ENCODE measurements at places on chromosomes 1 and 21.
A peak's percentile ranks its signal among the peaks of the same experiment; 100 is the strongest.

GRCh38 chr1:10888291-10888690 lies 91.8 kb upstream of the CASZ1 start:
- DNase-seq = no peak

DNA sequence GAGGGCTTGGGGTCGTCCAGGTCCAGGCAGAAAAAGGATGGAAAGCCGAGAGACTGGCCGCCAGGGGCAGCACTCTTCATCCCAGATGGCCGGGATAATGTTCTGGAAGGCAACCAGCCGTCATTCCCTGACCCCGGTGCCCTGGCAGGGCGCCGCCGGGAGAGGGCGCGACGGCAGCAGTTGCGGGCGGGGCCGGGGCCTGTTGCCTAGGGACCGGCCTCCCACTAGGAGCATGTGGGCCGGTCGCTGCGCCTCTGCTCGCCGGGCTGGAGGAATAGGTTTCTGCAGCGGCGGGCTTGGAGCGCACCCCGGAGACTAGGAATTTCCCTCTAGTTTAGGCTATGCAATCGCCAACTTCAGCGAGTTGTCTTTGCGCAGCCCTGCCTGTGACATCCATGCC lies 11.0 kb downstream of the DMRTB1 start:
- DNase-seq = no peak

GRCh38 chr1:38341694-38342093 lies 295.1 kb upstream of the POU3F1 start:
- DNase-seq = no peak

- no peak for DNase-seq
Measured at GRCh38 chr1:171515299-171515698, 30.0 kb downstream of the PRRC2C start.

GRCh38 chr1:186843931-186844330 lies 15.2 kb downstream of the PLA2G4A start:
- no peak for DNase-seq

DNA sequence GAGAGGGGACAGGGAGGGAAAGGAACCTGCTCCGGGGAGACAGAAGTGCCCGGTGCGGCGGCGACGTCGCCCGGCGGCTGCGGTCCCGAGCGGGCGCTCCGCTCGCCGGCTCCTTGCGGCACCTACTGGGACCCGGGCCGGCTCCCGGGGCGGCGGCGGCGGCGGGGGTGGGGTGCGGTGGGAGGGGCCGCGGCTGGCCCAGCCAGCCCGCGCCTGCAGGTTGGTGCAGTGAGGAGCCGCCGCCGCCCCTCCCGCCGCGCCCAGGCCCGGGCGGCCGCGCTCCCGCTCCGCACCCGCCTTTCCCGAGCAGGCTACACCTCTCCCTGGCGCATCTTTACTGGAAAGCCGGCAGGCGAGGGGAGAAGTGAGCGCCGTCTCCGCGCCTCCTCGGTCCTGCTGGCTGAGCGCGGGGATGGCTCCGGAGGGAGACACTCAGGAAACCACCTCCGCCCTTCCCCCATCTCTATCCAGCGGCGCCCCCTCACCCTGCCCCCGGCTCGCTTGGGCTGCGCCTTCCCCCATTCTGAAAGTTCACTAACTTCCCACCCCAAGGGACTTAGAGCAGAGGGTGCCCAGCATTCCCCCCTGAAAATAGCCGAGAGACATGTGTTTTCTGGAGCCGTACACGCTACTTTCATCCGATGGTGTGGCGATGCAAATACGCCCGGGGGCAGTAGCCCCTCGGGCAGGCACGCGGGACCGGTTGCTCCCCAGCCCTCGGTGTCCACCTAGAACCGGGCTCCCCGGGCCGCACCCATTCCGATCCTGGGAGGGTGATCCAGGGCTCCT lies at the start of gene PLD5:
TSS of gene PLD5 (minus strand) at position 127 of the 789 bp plus-strand sequence.
- no peak for DNase-seq

- DNase-seq = no peak
Measured at GRCh38 chr1:214215583-214215982, 65.4 kb upstream of the SMYD2 start.

DNA sequence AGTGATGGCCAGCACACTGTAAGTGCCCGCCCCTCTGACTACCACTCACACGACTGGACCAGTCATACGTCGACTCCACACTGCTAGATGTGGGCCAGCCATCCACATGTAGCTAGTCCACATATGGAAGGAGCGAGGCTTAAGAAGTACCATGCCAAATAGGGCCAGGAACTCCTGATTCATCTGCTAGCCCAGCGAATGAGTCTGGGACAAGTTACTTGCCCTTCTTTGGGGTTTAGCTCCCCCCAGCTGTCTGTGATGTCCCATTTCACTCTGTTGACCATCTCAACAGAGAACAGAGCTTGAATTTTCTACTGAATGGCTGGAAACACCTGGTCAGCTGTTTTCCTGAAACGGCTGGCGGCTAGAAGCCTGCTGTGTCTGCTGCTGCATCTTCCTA lies 5.8 kb downstream of the CSRP1 start:
- no peak for DNase-seq

- DNase-seq = peak; percentile 14
Measured at GRCh38 chr21:29080454-29080941, 7.0 kb upstream of the CCT8 start.

DNA sequence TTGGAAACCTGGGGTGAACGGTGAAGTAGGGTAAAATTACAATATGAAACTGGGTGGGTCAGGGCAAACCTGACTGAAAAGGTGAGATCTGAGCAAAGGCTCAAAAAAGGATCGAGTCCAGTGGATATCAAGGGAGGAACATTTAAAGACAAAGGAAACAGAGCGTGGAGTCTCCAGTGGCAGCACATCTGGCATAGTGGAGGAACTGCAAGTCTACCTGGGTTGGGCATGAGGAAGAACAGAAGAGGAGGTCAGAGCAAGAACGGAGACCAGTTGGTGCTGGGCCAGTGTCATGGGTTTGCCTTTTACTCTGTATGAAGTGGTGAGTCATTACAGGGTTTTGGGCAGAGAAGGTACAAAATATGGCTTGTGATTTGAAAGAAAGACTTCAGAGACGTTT lies 163.7 kb downstream of the NTPCR start:
- DNase-seq = no peak

- DNase-seq = no peak
Measured at GRCh38 chr1:34427170-34427569, 250.5 kb downstream of the C1orf94 start.

DNA sequence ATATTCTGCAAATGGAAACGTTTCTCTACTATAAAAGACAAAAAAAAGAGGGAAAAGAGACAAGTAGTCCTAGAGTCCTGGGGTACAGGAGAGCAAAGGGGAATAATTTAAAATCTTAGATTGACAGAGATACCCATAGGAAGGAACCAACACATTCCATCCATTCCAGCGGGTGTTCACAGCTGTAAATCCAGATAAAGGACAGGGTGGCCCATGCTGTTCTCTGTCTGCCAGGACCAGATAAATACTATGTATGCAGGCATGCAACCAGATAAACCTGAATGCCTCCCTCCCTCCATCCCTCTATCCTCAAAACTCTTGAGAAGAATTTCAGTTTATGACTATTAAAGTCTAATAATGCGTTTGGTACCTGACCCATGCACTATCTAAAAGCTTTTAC lies 131.8 kb downstream of the PTPN14 start:
- DNase-seq = no peak

DNA sequence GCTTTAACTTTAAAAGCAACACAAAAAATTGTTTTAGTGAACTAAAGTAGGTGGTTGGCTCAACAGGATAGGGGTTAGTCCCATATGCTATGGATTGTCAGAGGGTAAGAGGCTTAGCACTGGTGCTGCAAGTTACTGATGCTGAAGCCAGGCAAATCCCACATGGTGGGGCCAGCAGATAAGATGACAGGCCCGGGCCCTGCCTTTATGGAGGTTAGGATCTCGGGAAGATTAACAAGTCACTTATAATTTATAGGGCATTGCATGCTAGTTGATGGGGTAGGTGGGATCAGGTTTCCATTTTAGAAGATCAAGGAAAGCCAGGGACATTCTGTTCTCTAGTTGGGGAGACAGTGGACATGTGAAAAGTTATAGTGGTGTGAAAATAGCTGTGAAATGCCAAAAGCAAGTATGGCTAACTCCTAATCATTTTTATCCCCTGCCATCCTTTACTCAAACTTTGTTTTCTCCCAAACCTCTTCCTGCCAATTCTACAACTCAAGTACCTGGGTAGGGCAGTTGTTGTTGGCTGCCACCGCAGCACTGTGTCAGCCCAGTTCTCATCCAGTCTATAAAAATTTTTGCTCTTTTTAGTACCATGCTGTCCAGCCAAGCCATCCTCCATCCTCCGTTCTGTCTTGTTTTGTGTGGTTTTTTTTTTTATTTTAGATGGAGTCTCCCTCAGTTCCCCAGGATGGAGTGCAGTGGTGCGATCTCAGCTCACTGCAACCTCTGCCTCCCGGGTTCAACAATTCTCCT lies 10.3 kb downstream of the CHAF1B start:
- DNase-seq = no peak

- DNase-seq = no peak
Measured at GRCh38 chr1:52634111-52634510, 1.1 kb downstream of the SHISAL2A start.

DNA sequence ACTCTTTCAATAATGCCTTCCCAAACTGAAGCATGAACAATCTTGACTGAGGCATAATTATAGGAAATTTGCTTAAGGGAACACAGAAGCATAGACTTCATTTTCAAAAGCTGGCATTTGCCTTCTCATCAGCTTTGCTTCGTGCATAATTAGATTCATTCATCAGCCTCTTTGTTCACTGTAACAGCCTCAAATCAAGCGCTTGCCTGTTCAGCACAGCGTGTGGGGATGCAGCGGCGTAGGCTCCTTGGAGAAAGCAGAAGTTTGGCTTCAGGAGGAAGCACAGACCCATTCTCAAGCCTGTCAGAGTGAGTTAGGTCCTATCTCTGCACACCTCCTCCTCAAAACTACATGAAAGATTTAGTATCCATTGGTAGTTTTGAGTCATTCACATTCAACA lies 246.4 kb upstream of the MAP1LC3C start:
- no peak for DNase-seq

DNA sequence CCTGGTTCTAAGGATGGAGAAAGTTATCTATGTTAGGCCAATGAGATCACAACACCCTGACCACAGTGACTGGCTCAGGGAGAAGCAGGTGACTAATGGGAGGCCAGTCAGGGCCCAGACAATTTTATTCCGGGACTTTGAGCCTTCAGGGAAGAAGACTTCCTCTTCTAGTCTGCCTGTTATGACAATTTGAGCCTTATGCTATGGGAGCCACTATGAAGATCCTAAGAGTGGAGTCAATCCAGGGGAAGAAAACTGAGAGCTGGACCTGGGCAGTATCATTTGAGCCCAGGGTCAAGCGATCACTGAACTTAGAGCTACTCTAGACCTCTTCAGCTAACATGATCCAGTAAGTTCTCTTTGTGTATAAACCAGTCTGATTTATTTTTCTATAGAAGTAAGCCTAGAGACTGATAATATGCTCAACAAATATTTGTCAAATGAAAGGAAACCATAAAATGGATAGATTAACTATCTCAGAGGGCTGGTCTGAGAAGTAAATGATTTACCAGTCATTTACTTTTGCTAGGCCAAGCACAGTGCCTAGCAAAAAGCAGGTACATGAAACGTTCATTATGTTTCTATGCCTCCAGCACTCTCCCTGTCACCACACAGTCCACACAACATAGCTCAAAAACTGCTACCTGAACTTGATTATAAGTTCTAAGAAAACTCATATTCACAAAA lies 4.2 kb upstream of the C1orf141 start:
- no peak for DNase-seq

DNA sequence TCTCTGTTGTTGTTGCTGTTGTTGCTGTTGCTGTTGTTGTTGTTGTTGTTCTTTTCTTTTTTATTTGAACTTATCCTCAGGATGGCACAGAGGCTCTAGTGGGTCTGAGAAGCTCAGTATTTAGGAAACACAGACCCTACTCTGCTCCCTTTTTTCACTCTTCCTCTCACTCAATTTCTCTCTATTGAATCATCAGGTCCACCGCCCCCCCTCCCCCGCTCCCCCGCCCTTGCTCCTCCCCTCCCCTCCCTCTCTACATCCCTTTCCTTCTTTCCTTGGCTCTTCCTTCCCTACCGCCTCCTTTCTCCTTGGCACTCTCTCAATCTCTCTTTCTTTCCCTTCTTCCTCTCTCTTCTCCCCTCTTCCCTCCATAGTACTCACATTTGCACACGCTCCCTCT lies 218.5 kb upstream of the ZC3H12A start:
- no peak for DNase-seq

GRCh38 chr1:200279810-200280411 lies 129.9 kb downstream of the ZNF281 start:
- peak; percentile 15 for DNase-seq

DNA sequence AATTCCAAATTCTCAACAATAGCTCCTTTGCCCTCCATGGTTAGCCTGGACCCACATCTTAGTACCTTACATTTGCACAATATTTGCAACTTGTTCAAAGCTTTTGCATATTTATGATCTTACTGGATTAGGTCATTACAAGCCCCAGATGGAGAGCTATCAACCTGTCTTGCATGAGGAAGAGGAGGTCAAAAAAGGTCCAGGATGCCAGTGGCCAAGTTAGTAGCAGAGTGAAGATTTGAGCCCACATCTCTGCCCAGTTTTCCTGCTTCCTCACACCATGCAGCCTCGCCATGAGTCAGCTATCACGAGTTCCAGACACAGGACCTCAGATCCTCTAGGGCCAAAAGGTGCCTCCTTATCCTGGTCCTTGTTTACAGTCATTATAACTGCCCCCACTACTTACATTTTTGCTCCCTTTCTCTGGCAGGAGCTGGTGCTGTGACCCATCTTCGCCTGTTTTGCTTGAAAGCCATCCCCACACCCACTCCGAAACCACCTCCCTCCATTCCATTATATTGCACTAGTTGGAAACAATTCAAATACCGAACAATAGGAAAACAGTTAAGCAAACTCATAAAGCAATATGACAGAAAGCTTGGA lies 5.0 kb upstream of the AHCYL1 start:
- DNase-seq = no peak

DNA sequence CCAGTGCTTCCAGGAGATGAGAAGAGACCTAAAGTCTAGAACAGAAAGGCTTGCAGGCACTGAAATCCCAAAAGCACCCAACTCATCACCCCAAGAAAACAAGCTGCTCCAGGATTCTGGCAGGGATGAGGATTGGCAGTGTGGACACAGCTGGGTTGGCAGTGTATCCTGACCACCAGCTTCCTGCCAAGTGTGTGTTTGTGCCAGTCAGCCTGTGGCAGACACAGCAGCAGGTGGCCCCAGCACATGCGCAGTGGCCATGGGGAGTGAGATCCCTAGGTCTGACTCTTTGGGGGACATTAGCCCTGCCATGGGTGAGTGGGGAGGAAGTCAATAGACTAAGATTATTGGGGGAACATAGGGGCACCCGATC lies 8.7 kb upstream of the SNAPIN start:
- DNase-seq = no peak

GRCh38 chr1:234503193-234504050 lies 24.4 kb upstream of the TARBP1 start:
- no peak for DNase-seq

GRCh38 chr1:93699049-93699384 lies 17.4 kb upstream of the BCAR3 start:
- DNase-seq = no peak

GRCh38 chr1:235954306-235955283 lies 87.9 kb upstream of the LYST start:
- peak; percentile 42 for DNase-seq

DNA sequence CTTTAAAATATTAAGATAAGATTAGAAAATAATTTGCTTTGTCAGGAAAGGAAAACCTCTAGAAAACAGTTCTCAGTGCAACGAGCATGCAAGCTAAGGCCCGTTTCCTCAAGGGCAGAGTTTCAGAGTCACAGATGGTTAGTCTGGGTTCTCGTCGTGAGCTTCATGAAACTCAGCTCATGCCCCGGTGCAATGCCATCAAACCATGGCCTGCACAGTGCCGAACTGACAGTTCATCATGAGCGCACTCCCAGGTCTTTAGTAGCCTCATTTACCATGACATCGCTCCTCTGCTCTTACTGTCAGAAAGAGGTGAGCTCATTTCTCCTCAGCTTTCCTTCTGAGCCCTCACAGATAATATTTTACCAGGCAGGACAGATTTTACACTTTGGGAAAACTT lies 319.2 kb downstream of the NTNG1 start:
- no peak for DNase-seq
